Stimulated activated CD4-positive, alpha-beta T cell treated with anti-CD3 and anti-CD28 coated beads, Interleukin-15, amount 100 ng/mL, for 1 hour (primary cell): ENCODE measurements at places on chromosomes 16 and 17.
A peak's percentile ranks its signal among the peaks of the same experiment; 100 is the strongest.

- DNase-seq, result no peak
These were observed 395.1 kb downstream of the SEC14L1 start for GRCh38 chr17:77535892-77536291.

DNA sequence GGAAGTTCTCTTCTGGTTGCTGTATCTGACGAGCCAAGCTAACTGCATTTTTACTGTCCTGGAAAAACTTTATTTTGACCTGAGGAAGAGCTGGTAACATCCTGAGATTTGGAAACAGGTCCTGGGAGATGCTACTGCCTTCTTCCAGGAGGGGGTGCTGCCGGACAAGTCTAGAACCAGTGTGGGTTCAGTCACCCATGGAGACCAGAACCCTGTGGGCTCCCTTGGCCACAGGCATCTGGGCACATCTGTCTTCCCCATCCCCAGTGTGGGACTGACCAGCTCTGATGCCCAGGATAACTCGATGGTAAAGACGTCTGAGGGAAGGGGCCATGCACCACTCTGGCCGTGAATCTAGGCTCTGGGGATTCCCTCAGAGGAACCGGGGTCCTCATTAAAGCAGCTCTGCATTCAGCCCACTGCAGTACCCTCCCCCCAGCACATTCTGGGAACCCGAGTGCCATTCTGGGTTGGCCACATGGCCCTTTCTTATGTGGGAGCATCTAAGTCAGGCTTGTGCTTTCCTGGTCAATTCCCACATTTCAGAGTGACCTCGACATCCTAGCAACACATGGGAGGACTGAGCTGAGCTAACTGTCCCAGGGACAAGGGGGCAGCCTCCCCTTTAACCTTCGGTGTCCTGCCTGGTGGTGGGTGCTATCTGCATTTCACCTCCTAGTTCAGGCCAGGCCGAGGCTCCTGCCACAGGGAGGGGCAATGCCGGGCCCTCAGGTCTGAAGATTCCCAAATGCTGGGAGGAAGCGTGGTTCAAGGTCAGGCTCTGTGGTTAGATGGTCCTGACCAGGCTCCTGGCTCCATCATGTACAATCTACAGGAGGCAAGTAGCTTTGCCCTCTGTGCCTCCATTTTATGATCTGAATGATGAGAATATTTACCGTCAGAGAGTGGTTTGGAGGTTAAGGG, 6.4 kb downstream of the C16orf86 start:
- no peak for DNase-seq

DNA sequence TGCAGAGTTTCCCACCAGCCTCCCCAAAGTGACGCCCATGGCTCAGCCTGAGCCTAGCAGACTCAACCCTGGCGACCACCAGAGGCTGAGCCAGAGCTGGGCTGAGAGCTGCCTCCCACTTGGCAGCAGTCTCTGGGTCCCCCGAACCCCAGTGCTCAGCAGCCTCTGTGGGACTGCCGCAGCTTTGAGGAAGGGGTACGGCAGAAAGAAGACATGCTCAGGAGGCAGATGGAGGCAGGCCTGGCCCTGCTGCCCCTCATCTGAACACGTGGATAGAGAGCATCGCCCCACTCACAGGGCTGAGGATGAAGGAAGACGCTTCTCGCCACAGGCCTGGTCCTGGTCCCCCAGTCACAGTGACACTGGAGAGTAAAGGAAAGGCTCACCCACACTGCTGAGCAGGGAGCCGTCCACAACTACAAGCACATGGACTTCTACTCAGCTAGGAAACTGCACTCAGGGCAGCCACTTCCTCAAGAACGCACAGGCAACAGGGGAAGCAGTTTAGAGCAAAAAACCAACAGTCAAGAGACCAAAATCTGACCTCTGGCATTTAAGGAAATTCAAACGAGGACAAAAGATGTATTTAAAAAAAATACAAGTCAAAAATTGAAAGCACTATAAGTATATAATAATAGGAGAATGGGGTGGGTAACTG, 45.2 kb upstream of the GSG1L start:
- no peak for DNase-seq

GRCh38 chr16:1152651-1153259, at the start of gene CACNA1H:
Gene CACNA1H (plus strand): TSS chr16:1153106. CDS start chr16:1153738, 632 bp downstream.
- DNase-seq, result peak; percentile 55

DNA sequence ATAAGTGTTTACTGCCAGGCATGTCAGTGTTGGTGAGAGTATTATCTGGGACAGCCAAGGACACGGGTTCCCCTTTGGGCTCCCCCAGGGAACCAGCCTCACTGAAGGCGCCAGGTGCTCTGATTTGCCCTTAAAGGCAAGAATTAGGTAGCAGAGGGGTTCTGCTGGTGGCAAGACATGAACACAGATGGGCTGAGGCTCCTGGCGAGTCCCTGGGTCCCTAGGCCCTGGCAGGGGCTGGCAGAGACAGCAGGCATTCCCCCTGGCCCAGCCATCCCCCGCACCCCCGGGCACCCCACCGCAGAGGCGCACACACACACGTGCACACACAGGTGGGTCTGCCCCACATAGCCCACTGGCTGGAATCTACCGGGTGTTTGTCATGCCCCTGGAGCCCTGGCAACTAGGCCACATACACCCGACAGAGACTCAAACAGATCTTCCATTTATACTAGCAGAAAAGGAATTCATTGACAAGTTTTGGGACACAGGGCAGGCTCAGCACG, 153.3 kb downstream of the C16orf78 start:
- DNase-seq, result no peak
